ENCODE measurements at places on chromosomes 2 and 18.

DNA sequence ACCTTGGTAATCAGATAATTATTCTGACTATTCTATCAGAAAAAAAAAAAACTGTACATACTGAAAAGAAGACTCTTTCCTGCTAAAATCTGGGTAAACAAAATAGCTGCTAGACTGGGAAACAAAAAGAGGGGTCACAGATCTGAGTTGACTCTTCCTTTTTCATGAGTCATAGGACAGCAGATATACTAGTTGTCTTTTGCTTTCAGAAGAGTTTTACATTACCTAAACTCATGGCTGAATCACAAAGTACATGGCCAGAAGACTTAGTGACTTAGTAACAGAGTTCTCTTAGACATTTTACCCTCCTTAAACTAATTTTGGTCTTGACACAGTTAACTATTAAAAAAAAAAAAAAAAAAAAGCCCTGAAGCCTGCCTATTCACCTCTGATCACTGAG lies 834.0 kb upstream of the FSHR start:
- DNase-seq: no peak

DNA sequence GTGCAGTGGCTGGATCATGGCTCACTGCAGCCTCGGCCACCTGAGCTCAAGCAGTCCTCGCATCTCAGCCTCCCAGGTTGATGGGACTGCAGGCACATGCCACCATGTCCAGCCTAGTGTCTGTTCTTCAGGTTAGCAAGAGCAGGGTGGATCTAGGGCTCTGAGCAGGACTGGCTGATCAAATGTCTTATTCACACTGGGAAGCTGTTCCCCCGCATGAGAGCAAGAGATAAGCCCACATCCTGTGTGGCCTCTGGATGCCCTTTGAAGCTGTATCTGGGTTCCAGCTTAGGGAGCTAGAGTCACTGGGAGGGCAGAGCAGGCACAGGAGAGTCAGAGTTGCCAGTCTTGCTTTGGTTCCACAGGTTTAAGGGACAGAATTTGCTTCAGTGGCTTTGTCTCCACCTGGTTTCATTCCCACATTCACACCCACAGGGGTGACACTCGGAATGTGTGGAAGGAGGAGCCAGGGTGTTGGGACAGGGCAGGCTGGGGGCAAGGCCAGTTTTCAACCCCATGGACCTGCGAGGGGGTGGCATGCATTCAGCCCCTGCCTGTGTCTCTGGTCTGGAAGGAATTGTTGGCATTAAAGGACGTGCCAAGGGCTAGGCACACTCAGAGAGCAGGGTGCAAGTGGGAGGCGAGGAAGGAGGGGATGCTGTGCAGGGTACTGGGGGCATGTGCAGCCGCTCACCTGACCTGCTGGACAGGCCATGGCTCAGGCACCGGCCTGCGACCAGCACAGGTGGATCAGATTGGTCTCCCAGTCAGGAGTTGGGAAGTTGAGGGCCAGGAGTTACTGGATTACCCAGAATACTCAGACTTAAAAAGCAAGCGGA lies 24.5 kb downstream of the PTPN18 start:
- DNase-seq: no peak

GRCh38 chr2:180416627-180417026 lies 409.5 kb upstream of the CWC22 start:
- DNase-seq: no peak

GRCh38 chr2:27109083-27109482 lies 9.8 kb downstream of the CGREF1 start:
- DNase-seq: no peak

DNA sequence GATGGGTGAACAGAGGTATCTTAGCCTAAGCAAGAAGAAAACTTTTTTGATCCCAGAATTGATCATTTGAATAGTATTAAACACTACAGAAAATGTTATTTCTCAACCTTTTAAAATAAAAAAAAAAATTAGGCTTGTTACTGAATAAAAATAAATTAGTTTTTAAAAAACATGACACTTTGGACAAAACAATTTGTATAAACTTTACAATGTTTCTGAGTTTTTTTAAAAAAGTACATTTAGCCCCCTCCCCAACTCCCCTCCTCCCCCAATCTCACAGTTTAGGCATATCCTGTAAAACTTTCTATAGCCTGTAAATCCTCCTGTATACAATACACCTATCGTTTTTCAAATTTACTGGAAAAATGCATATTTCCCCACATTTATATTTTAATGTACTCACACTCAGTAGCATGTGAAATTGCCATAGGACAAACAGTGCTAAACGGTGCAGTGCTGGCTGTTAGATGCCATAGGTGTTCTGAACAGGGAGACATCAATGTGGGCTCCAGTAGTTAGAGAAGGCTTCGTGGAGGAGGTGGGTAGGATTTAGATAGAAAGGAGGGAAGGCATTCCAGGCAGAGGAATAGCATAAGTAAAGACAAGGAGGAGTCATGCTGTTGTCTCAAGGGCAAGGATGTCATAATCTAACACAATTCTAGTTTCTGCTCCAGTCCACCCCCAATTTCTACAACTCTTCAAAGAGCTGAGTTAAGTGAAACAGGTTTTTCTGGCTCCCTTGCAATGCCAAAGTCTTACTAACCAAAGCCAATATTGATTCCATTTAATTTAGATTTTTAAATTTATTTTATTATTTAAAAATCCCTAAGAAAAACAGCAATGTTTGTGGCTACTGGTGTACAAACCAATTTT lies 50.9 kb downstream of the SP3 start:
- no peak for DNase-seq

GRCh38 chr2:21024722-21025389 lies 19.0 kb downstream of the APOB start:
- DNase-seq: no peak

DNA sequence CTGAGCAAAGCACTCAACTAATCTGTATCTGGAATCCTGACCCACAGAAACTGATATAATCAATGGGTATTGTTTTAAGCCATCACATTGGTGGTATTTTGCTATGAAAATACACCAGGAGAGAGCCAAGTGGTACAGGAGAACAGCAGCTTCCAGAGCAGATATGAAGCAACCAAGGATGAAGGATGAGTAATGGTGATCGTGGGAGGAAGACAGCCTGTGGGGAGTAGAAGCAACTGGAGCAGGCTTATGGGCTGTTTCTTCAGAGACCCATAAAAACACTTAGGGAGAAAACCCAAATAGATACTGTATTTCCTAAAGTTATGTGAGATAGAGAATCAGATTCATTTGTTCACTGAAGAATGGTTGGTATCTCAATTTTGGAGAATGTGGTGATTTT lies 330.8 kb downstream of the NUP35 start:
- no peak for DNase-seq

DNA sequence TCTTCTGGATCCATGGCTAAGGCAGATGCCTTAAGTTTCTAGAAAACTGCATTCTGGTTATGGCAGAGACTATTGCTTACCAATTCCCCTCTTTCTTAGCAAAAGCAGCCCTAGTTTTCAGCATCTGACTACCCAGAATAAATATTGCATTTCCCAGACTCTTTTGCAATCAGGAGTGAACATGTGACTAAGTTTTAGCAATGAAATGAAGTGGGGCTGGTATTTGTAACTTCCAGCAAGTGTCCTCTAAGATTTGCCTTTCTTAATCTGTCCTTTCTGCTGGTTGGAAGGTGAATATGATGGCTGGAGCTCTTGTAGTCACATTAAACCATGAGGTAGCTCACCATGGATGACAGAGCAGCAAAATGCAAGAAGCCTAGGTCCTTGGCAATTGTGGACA lies 132.9 kb upstream of the PKDCC start:
- DNase-seq: no peak

- DNase-seq: peak; percentile 15
Observed at GRCh38 chr2:38465789-38466127, 88.7 kb upstream of the ATL2 start.

- DNase-seq: no peak
Observed at GRCh38 chr2:150485114-150485870, 2.2 kb downstream of the RND3 start.

GRCh38 chr2:30761226-30761625 lies 46.0 kb downstream of the CAPN13 start:
- no peak for DNase-seq

DNA sequence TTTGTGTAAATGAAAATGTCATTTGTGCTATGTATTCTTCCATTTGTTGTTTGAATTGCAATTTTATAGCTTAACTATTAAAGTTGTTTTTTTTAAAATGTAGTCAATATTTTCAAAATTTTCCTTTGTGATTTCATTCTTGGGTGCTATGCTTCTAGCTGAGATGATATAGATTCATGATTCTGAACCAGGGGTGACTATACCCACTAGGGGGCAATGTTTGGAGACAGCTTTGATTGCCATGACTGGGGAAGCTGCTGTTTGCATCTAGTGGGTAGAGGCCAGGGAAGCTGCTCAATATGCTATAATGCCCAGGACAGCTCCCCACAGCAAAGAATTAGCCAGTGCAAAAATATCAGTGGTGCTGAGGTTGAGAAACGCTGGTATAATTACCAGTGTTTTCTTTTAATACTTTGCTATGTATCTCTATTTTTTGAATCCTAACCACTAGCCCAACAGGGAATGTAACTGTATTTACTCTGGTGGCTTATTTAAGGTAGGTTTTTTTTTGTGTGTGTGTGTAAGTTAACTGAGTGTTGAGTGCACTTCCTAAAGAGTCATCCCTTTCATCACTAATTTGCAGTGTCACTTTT lies 99.7 kb downstream of the MEP1B start:
- peak; percentile 12 for DNase-seq

DNA sequence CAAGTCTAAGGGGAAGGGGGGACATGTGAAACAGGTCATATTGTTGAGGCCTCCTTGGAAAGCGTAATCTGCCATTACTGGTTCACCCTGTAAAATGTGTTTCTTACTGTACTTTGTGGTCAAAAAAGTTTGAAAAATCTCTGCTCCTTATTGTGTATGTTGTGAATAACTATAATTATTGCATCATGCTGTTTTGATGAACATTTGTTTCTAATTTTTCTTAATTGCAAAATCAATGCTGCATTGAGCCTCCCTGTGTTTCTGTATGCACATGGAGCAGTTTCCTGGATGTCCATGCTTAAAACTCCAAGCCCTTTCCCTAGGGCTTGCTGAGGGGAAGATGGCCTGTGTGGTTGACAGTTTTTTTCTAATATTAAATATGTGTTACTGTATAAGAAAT lies 158.6 kb downstream of the RNF144A start:
- no peak for DNase-seq

DNA sequence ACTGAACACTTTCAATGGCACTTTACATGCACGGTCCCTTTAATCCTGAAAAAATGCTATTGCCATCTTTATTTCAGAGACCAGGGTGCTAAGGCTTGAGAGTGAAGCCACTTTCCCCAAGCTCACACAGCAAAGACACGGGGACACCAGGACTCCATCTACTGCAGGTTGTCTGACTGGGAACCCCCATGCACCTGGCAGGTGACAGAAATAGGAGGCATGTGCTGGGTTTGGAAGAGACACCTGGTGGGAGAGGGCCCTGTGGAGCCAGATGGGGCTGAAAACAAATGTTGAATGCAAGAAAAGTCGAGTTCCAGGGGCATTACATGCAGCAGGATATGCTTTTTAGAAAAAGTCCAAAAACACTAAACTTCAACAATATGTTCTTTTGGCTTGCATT lies 5.2 kb upstream of the EHD3 start:
- no peak for DNase-seq

DNA sequence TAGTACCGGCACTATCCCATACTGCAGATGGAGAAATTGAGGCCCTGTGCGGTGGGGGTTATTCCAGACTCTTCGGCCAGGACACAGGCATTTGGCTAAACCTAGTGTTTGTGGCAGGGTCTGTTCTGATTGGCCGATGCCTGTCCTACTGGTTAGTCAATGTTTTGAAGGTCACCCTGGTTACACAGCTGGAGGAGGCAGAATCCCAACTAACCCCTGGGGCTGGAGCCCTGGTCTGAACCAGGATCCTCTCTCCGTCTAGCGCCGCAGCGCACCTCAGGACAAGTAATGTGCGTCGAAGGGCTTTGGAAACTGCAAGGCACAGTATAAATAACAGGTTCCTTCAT lies 19.4 kb downstream of the TEX44 start:
- DNase-seq: no peak

DNA sequence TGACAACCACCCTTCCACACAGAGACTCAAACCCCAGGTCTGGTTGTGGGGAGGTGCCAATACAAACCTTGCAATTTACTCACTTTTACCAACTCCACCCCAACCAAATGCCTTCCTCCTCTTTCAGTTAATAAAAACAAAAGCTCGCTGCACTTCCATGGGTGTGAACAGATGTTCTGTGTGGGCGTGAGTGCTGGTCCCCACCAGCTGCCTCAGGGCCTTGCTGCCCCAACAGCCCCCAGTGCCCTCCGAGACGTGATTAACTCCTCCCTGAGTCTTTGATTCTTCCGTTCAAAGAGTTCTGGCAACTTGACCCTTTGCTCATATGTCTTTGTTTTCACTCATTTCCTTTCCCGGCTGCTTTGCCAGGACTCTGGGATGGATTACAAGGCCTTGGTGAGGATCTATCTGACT lies 258.9 kb upstream of the CXCR4 start:
- no peak for DNase-seq

DNA sequence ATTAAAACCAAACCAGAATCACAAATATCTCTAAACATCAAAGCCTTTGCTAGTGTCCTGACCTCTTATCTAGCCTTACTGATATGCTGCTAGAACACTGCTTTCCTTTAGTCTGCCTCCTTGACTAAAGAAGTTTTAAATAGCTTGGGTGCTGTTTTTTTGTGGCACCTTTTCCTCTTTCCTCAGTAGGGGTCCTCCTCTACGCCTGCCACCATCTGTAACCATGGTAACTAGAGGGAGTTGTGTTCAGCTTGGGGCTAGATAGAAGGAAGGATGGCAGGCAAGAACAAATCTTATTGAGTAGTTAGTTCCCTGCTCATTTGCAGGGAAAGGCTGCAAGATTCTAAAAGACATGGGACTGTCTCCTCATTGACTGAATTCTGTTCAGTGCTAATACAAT lies 86.0 kb downstream of the TAF4B start:
- no peak for DNase-seq

DNA sequence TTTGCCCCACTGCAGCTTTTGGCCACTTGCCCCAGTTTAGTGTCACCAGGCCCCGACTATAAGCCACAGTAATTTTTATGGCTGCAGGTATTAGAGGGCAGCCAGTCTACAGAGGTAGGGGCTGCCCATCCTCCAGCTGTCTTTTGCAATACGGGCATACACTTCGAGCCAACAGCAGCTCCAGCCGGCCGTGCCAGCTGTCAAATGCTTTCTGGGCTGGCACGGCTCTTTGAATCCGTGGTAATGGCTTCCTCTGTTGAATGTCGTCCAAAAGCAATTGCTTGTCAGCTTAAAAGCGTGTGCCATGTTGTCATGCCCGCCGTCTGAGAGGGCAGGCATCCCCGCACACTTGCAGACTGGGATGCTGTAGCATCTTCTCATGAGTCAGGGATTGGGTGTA lies 41.3 kb downstream of the BCL2L11 start:
- no peak for DNase-seq

DNA sequence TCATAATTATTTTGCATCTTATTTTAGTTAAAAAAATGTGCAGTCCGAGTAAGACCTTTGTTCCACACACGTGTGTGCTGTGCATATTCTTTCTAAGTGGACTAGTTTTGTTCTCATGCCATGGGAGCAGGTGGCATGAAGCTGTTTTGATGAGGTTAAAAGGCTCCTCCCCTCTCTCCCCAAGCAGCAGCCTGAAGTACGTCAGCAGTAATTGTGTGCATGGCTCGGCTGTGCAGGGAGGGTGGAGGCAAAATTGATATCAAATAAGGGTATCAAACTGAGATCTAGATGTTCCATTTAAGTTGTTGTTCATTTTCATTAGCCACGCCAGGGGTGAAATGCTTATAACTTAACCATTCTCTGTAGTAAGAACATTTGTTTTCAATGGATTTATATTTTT lies at the start of gene NYAP2:
Gene NYAP2 (plus strand): TSS at position 207 of the 400 bp plus-strand sequence. CDS start 9,171 bp downstream, outside the sequence.
- no peak for DNase-seq

- DNase-seq: peak; percentile 54
Observed at GRCh38 chr2:200862532-200863000, 1.9 kb downstream of the CLK1 start.

Measured in activated CD4-positive, alpha-beta T cell treated with anti-CD3 and anti-CD28 coated beads for 4 hours (primary cell).